ENCODE measurements at places on chromosomes 2 and 18.
A peak's percentile ranks its signal among the peaks of the same experiment; 100 is the strongest.

DNA sequence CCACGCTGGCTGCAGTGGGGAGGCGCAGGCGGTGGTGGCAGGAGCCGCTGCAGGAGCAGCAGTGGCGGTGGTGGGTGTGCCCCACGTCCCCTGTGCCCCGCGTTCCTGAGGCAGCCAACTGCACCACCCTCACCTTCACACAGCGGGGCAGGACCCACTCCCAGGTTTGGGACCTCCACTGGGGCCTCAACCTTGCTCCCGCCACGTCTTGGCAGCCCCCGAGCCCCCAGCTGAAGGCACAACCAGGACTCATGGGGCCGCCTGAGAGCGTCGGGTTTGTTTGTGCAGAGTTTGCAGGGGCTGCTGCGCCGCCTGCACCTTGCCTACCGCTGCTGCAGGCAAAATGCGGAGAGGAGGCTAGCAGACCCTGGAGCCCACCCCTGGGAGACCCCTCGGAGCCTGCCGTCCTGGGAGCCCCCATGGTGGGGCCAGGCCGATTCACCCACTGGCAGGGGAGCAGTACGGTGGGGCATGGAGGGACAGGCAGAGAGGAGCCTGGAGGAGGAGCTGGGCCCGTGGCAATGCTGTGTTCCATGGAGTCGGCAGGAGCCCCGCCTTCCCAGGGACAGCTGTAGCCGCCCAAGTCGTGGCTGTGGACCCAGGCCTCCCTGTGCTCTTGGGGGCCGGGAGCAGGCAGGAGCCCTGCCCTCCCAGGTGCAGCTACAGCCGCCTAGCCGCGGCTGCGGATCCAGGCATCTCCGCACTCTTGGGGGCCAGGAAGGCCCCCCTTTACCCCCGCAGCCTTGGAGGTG is 14.7 kb upstream of the EML6 start:
- peak; percentile 61 for DNase-seq

GRCh38 chr2:84755096-84755495 is 125.8 kb downstream of the TRABD2A start:
- DNase-seq = no peak

- no peak for DNase-seq
Measured at GRCh38 chr2:6917761-6918421, 679 bp downstream of the RNF144A start.

- DNase-seq = no peak
Measured at GRCh38 chr2:124698979-124699565, 674.0 kb downstream of the CNTNAP5 start.

GRCh38 chr2:16537347-16537746 is 128.3 kb downstream of the CYRIA start:
- no peak for DNase-seq

Measured in H7 (cell line).